ENCODE measurements at places on chromosomes 6 and 20. TPM values are rescaled to one million over a fixed set of nuclear protein-coding genes. Genes with fewer than 3 reads are reported as not detected.

PBOV1 gene
- not detected for total RNA-seq

PRKN gene
- not detected for total RNA-seq

SAPCD1 gene
- total RNA-seq, result 25.2 TPM

F13A1 gene
- total RNA-seq, result not detected

NKAIN4 gene
- total RNA-seq, result not detected

ALDH8A1 gene
- total RNA-seq, result 3.9 TPM

GPR63 gene
- 0.70 TPM for total RNA-seq

FRMD1 gene
- total RNA-seq, result not detected

OR2H1 gene
- total RNA-seq, result not detected

HLA-DRB1 gene
- 69.9 TPM for total RNA-seq

PRND gene
- not detected for total RNA-seq

HS3ST5 gene
- total RNA-seq, result not detected

MRPL14 gene
- 49.9 TPM for total RNA-seq

FAM229B gene
- total RNA-seq, result 5.3 TPM

HLA-DQA2 gene
- 1.2 TPM for total RNA-seq

CRISP2 gene
- total RNA-seq, result not detected

SLPI gene
- total RNA-seq, result 7.2 TPM

PI16 gene
- total RNA-seq, result not detected

PHACTR3 gene
- not detected for total RNA-seq

SLC44A4 gene
- not detected for total RNA-seq

SCRT2 gene
- not detected for total RNA-seq

SLC17A1 gene
- total RNA-seq, result not detected

EYS gene
- total RNA-seq, result not detected
